Mesendoderm (in vitro differentiated cells): ENCODE measurements at places on chromosomes 13 and 19.

DNA sequence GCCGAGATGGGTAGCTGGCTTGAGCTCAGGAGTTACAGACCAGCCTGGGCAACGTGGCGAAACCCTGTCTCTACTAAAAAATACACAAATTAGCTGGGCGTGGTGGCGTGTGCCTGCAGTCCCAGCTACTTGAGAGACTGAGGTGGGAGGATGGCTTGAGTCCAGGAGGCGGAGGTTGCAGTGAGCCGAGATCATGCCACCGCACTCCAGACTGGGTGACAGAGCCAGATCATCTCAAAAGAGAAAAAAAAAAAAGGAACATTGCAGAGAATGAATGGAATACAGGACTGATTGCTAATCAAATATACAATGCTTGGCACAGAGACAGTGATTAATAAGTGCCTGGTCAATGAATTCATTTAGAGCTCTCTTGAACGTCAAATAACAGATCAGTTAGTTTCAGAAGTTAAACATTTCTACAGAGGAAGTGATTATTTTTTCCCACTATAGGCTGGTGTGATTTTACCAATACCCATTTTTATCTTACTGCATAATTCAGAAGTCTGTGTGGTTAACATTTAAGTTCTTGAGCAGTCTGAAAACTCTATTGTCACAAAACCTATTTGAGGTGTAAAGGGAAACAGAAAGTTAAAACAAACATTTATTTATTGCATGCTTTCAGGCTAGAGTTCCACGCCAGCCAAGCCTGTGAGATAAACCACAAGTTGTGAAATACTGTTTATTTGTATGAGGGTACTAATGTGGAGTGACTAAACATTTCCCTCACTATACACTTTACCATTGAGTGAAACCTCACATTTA lies 7.7 kb upstream of the TBC1D4 start:
- no peak for DNase-seq
- H3K27ac ChIP-seq = no peak overlapping the region
- no peaks in the 10 kb centered on the region for H3K36me3 ChIP-seq
- H3K4me3 ChIP-seq = no peak overlapping the region

DNA sequence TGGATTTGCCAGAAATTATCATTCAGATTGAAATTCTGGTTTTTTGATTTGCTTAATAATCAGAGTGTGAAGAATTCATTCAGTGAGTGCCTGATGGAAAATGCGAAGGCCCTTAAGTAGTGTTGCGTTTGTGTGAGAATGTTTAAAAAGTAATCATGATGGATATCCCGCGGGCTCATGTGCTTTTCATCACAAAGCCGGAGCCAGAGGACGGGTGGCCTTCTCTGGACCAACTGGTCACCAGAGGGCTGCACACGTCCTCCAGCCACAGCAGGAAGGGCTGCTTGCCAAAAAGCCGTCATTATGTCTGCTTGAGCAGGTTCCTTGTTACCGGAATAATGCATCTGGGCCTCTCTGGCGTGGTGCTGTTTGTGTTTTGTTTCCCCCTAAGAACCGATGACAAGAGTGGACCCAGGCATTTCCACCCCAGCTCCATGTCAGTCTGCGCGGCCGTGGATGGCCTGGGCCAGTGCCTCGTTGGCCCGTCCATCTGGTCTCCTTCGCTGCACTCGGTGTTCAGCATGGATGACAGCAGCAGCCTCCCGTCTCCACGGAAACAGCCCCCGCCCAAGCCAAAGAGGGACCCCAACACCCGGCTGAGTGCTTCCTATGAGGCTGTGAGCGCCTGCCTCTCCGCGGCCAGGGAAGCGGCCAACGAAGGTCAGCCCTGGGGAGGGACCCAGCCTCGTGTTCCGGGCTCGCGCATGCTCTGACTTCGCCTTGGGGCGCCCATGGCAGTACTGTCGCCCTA lies 497.7 kb downstream of the MYO16 start:
- no peak for DNase-seq
- H3K4me1 ChIP-seq = no peaks in the 10 kb centered on the region
- no peaks in the 10 kb centered on the region for H3K36me3 ChIP-seq
- H3K27ac ChIP-seq = no peak overlapping the region
- H3K4me3 ChIP-seq = no peak overlapping the region

GRCh38 chr13:42707586-42707985 lies 73.8 kb upstream of the FAM216B start:
- no peak overlapping the region for H3K27ac ChIP-seq
- H3K4me1 ChIP-seq = no peaks in the 10 kb centered on the region
- no peaks in the 10 kb centered on the region for H3K27me3 ChIP-seq

GRCh38 chr13:95059306-95059705 lies 241.9 kb downstream of the ABCC4 start:
- no peak overlapping the region for H3K27ac ChIP-seq
- no peak overlapping the region for H3K4me3 ChIP-seq
- no peaks in the 10 kb centered on the region for H3K4me1 ChIP-seq
- H3K27me3 ChIP-seq = no peaks in the 10 kb centered on the region

GRCh38 chr19:46224773-46225172 lies 4.8 kb upstream of the IGFL1 start:
- no peaks in the 10 kb centered on the region for H3K4me1 ChIP-seq
- no peak for DNase-seq
- no peaks in the 10 kb centered on the region for H3K27me3 ChIP-seq
- H3K36me3 ChIP-seq = no peaks in the 10 kb centered on the region
- no peak overlapping the region for H3K4me3 ChIP-seq
- H3K27ac ChIP-seq = no peak overlapping the region
